ENCODE measurements at places on chromosomes 6 and 20.

- DNase-seq: no peak
Observed at GRCh38 chr20:47701612-47702011, 83.7 kb downstream of the SULF2 start.

DNA sequence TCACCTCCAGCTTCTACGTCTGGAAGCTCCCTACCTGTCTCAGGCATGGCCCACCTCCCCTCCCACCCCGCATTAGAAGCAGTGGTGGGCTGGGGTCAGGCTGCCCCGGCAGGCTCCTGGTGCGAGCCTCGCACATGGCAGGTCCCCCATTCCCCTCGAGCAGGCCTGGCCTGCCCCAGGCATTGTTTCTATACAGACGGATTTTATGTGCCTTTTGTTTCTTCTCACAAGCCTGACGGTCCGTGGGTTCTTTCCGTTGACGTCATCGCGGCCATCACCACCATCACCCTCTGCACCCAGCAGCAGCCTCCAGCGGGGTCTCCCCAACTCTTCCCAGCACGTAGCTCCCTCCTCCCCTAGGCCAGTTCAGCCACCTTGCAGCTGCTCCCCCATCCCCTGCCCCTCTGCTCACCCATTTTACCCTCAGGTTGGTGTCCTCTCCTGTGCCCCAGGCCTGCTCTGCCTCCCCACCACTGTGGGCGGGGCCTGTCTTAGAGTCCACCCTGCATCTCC lies 4.6 kb downstream of the CST7 start:
- no peak for DNase-seq

GRCh38 chr6:149969635-149970034 lies 5.9 kb downstream of the ULBP1 start:
- DNase-seq: no peak

GRCh38 chr6:31615748-31616147 lies 714 bp downstream of the AIF1 start:
- peak; percentile 82 for DNase-seq

- DNase-seq: peak; percentile 16
Observed at GRCh38 chr6:90701146-90701781, 114.4 kb upstream of the MAP3K7 start.

GRCh38 chr6:160249671-160250070 lies 8.9 kb downstream of the SLC22A2 start:
- no peak for DNase-seq

GRCh38 chr20:62476056-62476838 lies 452 bp upstream of the GATA5 start:
- no peak for DNase-seq

GRCh38 chr6:5567352-5567751 lies 306.0 kb downstream of the FARS2 start:
- no peak for DNase-seq

DNA sequence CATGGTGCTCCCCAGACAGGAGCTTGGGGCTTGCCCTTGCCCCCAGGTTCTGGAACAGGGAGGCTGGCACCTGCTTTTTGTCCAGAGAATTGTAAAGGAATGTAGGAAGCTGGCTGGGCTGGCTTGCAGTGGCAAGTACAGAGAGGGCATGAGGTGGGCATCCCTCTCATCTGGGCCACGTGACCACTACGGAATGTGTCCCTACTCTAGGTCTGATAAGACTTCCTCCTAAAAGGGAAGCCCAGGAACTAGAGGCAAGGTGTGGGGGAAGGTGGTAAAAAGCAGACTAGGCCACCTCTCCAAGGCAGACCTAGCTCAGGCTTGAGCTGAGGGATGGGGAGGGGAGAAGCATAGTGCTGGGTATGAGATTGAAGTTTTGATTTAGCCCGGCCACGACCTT lies 38.8 kb downstream of the UNC5CL start:
- DNase-seq: no peak

DNA sequence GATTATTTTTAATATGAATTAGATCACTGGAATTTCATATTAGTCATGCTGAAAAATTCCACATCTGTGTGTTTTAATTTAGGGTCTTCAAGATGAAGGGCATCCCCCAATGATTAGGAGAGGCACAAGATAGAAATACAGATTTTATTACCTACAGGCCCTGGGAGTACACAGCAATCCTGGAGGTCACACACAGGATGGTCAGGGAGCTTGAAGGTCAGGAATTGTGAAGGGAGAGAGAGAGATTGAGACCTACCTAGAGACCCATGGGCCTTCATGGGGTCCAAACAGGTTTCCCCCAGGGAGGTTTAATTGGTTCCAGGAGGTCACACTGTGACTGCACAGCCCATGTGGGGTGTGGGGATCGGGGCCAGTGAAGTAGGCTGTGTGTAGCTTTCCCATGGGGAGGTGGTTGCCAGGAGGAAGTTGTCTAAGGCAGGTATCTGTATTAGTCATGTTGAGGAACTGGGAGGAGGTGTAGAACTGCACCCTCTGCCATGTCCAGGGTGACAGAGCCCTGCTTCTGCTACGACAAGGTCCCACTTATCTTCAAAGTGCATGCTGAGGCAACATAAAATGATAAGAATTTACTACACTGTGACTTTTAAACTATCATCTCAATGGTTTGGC lies 18.3 kb downstream of the SNX9 start:
- no peak for DNase-seq

- DNase-seq: no peak
Observed at GRCh38 chr6:22899426-22899825, 330.1 kb downstream of the HDGFL1 start.

- no peak for DNase-seq
Observed at GRCh38 chr6:52579006-52579660, 2.3 kb upstream of the TRAM2 start.

DNA sequence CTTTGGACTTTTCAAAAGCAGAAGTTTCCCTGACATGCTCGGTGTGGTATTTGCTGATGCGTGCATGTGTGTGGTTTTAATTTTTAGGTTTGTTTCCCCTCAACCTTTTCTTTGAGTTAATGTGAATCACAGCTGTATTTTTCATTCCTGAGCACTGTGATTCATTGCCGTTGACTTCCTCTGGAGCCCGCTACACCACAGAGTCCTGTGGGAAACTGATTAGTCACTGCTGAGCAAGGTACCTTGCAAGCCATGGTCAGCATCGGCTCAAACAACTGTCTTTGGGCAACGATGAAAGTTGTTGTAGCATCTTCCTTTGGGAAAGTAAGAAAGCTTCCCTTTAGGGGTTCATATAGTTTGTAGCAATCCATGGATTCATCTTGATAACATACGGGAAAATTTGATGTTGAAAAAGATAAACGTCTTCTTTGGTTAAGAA lies 57.5 kb downstream of the RIN2 start:
- no peak for DNase-seq

- DNase-seq: no peak
Observed at GRCh38 chr20:16537025-16537665, 36.1 kb downstream of the KIF16B start.

GRCh38 chr6:84469144-84469543 lies 241.7 kb upstream of the CEP162 start:
- no peak for DNase-seq

DNA sequence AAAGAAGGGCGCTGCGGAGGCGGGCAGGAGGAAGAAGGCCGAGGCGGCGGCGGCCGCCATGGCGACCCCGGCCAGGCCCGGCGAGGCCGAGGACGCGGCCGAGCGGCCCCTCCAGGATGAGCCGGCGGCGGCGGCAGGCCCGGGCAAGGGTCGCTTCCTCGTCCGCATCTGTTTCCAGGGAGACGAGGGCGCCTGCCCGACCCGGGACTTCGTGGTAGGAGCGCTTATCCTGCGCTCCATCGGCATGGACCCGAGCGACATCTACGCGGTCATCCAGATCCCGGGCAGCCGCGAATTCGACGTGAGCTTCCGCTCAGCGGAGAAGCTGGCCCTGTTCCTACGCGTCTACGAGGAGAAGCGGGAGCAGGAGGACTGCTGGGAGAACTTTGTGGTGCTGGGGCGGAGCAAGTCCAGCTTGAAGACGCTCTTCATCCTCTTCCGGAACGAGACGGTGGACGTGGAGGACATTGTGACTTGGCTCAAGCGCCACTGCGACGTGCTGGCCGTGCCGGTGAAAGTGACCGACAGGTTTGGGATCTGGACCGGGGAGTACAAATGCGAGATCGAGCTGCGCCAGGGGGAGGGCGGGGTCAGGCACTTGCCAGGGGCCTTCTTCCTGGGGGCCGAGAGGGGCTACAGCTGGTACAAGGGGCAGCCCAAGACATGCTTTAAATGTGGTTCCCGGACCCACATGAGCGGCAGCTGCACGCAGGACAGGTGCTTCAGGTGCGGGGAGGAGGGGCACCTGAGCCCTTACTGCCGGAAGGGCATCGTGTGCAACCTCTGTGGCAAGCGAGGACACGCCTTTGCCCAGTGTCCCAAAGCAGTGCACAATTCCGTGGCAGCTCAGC lies 780 bp downstream of the ZCCHC3 start:
- peak; percentile 53 for DNase-seq

GRCh38 chr6:22622351-22622750 lies 53.0 kb downstream of the HDGFL1 start:
- no peak for DNase-seq

GRCh38 chr6:15569035-15569995 lies 93.5 kb downstream of the DTNBP1 start:
- no peak for DNase-seq

DNA sequence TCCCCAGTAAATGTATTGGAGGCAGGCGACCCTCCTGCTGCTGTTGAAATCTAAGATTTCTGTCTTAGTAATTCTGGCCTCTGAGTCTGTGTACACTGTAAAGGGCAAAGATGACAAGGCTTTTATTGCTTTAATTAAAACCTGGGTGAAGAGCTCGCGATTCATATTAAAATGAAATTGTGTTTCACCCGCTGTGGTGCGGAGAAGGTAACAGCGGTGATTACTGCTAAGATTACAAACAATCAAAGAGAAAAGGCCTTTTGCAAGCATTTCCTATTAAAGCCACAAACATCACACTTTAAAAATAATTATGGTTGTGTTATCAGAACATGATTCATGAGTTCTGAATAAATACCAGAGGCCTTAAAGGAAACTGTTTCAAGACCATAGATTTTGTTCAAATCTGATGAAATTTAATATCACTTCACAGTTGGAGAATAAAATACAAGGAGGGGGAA lies 69.3 kb downstream of the TOX2 start:
- DNase-seq: no peak
